ENCODE measurements at places on chromosomes 11 and 22.

GRCh38 chr11:117600234-117600783 is 196.7 kb downstream of the DSCAML1 start:
- no peak for DNase-seq

DNA sequence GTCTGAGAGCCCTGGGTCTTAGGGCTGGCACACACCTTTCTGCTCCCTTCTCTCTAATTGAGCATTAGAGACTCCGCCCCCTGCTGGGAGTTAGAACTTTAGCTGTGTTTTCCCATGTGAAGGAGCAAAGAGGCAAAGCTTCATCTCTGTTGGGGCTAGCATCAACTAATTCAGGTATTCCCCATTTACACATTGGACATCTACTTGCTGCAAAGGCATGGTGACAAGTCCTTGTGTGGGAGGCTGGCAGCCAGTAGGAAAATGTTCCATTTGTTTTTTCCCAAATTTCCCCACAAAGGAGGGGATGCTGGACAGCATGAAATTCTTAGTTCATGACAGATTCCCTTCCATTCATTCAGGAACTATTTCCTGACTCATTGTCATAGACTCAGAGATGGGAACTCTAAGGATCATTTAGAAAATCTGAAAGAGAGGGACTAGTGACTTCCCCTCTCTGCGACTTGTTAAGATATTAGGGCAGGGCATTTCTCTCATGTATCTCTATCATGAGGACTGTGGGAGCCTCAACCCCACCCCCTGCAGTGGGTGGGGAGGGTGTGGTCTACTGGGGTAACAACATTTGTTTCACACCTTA is 3.6 kb downstream of the CD44 start:
- DNase-seq, result peak; percentile 64

DNA sequence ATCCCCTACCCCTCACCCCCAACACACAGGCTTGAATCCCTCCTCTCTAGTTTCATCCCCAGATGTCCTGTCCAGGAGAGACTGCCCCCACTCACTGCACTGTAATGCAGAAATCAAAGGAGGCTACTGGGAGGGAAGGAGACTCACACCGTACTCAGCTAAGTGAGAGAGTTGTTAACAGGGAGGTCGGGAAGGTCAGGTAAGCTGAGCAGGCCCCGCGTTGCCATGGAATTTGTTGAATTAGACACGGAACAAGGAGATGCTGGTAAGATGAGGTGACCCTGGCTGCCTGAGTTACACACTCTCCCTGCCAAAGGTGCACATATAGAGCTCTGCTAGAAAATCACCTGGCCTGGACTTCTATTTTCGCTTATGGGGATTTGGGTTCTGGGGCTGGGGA is 197.9 kb downstream of the NXPE2 start:
- DNase-seq, result no peak

GRCh38 chr11:68666849-68667248 is 17.5 kb upstream of the GAL start:
- DNase-seq, result no peak

DNA sequence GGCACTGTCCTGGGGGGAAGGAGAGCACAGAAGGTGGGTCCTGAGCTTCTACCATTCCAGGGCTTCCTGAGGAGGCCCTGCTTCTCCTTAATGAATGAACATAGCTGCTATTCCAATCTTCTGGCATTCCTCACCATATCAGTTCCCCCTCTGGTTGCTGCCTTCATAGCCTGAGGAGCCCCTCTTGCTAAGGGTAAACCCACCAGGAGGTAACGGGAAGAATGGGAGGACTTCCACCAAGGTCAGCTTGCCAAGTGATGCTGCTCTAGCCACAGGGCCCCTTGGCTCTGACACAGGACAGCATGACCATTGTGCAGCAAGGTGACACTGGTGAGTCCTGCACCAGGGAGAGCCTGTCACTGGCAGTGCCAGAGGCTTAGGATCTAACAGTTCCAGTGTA is 1022.5 kb downstream of the TBC1D22A start:
- no peak for DNase-seq

DNA sequence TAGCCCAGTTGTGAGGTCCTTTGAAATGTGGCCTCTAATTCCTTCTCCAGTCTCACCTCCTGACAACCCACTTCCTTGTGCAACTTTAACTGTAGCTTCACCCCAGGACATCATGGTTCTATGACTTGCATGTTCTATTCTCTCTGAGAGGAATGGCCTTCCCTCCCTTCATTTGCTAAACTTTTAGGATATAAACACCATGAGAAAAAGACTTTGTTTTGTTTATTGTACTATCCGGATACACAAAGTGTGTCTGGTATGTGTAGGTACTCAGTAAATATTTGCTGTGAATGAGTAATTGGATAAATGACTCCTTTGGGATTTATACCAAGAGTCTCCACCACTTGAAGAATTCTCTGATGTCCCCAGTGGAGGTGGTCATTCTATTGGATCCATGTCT is 547.6 kb downstream of the INSC start:
- no peak for DNase-seq

DNA sequence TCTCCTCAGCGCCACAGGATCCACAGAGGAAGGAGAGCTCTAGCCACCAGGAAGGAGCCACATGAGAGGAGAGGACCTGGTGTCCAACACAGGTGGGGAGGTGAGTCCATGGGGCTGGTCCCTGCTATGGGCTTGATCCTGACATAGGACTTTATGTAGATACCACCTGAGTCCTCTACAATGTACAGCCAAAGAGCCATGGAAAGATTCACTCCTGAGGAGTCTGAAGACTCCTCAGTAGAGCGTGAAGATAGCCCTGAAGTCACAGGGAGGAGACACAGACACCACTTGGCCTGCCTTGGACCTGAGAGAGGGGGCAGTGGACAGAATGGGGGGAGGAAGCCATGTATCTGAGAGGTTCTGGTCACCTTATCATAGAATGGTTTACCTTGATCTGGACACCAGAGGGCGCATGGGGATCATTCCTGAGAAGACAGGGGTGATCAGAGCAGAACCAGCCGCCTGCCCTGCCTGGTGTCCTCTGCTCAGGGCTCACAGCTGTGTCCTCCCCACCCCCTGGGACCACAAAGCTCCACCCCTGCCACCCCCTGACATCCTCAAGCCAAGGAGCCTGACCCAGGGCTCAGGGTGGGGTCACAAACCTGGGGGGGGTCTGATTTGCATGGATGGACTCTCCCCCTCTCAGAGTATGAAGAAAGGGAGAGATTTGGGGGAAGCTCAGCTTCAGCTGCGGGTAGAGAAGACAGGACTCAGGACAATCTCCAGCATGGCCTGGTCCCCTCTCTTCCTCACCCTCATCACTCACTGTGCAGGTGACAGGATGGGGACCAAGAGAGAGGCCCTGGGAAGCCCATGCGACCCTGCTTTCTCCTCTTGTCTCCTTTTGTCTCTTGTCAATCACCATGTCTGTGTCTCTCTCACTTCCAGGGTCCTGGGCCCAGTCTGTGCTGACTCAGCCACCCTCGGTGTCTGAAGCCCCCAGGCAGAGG is 77.0 kb downstream of the ZNF280B start:
- DNase-seq, result no peak

- DNase-seq, result peak; percentile 97
These were observed at the start of gene PIK3C2A for GRCh38 chr11:17207317-17208256. TSS of gene PIK3C2A (minus strand) at chr11:17207986. CDS start at chr11:17169741, 38,245 bp downstream.

DNA sequence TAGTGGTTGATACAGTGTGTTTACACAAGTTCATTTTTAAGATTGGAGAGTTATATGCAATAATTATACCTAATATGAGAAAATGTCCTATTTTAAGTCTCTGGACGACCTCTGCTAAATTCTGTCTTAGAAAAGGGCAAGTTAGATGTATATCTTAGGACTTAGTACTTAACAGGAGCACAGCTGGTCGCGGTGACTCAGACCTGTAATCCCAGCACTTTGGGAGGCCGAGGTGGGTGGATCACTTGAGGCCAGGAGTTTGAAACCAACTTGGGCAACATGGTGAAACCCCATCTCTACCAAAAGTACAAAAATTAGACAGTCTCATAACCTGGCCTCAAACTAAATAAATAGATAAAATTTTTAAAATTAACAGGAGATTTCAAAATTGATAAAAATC is 27.2 kb downstream of the BSX start:
- DNase-seq, result no peak

GRCh38 chr11:78070621-78071020 is 7.0 kb downstream of the THRSP start:
- DNase-seq, result no peak

DNA sequence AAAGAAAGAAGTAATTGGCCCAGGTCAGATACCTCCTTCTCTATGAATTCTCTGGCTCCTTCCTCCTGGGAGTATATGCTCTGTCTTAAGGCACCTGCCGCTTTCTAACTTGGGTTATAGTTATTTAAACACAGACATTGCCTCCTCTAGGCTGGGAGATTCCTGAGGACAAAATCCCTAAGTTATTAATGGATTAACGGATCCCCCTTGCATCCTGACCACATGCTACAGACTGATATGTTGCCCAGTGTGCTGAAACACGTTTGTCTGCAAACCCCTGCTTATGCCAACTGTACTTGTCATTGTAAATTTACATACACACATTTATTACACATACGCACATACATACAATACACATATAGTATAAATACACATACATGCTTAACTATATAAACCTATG is 35.3 kb downstream of the PACSIN2 start:
- DNase-seq, result no peak

- no peak for DNase-seq
These were observed 11.8 kb downstream of the XBP1 start for GRCh38 chr22:28788601-28789000.

GRCh38 chr11:114202011-114202609 is 94.1 kb upstream of the NNMT start:
- no peak for DNase-seq

DNA sequence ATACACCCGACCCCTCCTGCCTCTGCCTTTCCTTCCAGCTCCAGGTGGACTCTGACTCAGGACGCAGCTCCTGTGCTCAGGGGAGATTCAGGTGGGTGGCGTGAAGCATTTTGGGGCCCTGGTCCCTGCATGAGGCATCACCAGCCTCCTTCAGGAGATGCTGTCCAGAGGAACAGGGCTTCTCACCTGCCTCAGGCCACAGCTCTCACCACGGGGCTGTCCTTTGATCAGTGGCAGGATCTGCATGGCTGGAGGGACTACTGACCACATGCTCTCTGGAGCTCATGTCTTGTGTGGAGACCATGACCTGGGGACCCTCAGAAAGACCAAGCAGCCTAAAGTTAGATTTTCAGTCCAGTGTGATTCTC is 58.8 kb downstream of the GGTLC2 start:
- no peak for DNase-seq

- DNase-seq, result no peak
These were observed 73.2 kb downstream of the GRK3 start for GRCh38 chr22:25637672-25638071.

DNA sequence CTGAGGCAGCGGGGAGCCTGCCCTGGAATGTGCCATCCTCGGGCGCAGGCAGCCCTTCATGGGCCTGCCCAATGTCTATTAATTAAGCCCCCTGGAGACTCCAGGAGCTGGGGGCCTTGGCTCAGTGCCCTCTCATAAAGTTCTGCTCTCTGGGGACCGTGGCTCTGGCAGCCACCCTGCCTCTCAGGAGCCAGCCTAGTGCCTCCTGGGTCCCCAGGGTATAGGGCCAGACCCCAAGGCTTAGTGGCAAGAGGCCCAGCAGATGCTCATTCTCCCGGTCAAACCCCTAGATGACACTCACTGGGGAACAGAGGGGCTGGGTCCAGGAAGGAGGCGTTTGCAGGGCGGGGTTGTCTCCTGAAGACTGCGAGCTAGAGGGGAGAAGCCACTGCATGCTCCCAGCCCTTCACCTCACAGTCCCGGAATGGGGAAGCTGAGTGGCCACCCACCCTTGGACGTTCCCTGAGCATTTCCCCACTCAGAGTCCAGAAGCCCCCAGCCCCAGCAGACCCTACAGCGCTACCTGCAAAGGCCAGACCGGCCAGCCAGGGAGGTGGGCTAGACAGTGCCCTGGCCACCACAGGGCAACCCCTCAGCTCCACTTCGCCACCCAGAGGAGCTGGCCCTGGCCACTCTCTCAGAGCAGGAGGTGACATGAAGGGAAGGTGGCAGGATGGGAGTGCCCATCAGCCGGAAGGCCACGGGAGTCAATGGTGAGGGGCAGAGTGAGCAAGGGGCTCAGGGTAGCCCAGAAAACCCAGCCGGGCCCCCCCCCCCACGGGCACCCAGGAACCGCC is 83.0 kb downstream of the CDKN1C start:
- no peak for DNase-seq

- no peak for DNase-seq
These were observed 20.9 kb downstream of the RCOR2 start for GRCh38 chr11:63896071-63896470.

DNA sequence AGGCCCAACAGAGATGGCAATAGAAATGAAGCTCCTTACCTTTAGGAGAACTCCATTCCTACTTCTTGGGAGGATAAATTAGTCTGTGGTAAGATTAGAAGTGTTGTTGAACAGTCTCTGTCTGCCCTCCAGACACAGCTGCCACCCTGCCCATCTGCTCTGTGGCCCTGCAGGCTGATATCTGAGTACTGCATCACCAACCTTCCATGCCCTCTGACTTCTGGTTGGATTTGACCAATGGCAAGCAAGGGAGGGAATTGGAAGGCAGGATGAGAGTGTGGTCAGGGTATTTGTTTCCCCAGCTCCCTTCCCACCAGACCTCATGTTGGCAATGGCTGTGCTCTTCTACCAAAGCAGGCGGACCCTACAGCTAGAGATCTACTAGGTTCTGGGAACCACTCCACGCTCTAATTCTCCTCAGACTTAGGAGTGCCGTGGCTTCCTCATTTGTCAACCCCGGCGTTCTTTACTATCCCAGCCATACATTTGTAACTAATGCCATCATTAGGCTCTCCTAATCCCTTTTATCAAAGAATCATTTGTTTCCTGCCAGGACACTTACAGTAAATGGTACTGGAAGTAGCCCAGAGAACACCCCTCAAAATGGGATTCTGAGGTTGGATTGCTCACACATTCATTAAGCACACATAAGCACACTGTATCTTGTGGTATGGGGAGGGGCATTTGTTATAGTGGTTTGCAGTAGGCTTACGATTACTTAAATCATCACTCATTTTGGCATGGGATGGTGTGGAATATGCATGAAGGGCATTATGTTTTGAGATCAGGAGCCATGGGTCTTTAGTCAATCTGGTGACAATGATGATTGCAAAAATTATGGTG is 35.4 kb upstream of the CD44 start:
- peak; percentile 70 for DNase-seq

GRCh38 chr22:42249831-42250230 is 20.6 kb downstream of the TCF20 start:
- no peak for DNase-seq

DNA sequence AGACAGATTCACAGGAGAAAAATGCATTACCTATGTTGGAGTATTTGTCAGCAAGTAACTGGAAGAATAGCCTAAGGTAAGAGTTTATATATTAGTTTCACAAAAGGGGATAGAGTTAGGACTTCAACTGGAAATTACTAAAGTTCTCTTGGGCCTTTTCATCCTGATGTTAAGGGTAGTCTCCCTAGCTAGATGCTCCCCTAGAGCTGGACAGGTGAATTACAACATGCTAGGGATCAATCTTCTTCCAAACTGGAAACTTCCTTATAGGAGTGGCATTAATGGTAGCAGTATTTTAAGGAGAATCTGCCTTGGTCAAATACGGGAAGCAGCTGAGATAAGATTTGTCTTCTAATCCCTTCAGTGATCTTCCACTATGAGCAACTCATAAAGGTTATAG is 632.8 kb upstream of the RAG2 start:
- no peak for DNase-seq
